ENCODE measurements at places on chromosomes 6 and 20.
A peak's percentile ranks its signal among the peaks of the same experiment; 100 is the strongest.

GRCh38 chr6:15715060-15715459 lies 52.2 kb upstream of the DTNBP1 start:
- DNase-seq = no peak

DNA sequence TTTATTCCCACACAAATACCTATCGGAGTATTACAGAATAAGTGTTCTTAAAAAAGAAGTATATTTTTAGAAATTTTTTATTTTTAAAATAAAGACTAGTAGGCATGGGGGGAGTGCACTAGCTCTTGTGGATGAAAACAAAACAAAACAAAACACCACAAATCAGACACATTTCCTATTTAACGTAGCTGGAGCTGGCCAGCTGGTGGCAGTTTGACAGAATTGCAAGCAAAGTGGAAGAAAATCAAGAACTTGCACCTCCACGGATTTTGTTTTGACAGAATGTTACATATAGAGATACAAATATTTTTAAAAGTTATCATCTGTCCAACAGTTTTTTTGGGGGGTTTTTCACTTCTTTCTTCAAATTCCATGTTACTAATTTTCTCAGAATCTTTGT lies 63.6 kb upstream of the SNRPB2 start:
- no peak for DNase-seq

- DNase-seq = peak; percentile 88
These were observed 396 bp downstream of the RNASET2 start for GRCh38 chr6:166955865-166956443.

GRCh38 chr6:139311831-139312230 lies 20.0 kb upstream of the TXLNB start:
- DNase-seq = no peak

DNA sequence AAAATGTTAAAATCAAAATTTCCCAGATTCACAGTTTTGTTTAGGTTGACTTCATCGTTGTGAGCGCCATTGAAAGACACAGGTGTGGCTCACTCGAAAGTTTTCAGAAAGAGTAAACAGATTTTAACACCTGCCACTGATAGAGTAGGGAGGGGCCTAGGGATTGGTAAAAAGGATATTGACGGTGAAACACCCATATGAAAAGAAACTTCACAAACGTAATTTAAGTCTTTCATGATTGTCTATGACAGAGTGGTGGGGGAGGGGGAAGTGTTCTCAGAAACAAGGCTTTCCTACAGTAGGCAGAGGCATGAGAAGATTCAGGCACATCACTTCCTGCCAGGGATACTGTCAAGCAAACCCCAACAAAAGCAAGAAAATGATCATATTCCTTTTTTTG lies 101.4 kb downstream of the PERP start:
- DNase-seq = peak; percentile 58
